NCI-H446 (cell line): ENCODE measurements at places on chromosomes 3 and 15.

- DNase-seq = no peak
Observed at GRCh38 chr3:12965999-12966846, 107.0 kb downstream of the IQSEC1 start.

DNA sequence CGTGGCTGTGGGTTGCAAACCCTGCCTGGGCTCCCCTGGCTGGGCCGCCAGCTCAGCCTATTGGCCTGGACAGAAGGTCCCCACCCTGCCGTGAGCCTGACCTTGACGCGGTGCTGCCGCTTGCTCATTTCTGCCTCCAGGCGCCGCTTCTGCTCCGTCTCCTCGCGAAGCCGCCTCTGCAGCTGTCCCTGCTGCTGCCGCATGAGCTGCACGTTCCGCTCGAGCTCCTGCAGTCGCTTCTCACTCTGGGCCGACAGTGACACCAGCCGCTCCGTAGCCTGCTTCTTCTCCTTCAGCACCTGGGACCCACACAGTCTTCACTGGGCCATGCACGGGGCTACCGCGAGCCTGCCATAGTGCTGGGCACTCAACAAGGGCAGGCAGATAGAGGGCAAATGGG is 21.7 kb downstream of the KIF7 start:
- no peak for DNase-seq

DNA sequence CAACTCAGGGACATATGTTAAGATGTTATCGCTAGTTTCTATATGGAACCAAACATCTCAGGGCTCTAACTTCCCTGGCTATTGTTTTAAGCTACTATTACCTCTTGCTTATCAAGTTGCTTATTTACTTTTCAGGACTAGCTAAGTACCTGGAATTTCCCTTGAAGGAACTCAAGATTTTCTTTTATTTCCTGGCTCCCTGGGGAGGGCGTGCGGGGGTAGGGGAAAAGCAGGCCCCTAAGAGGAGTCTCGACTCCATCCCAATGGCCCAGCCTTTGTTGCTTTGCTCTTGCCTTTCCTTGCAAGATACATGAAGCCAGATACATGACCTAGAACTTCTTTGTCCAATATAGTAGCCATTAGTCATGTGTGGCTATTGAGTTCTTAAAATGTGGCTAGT is 76.9 kb upstream of the STXBP5L start:
- DNase-seq = no peak

DNA sequence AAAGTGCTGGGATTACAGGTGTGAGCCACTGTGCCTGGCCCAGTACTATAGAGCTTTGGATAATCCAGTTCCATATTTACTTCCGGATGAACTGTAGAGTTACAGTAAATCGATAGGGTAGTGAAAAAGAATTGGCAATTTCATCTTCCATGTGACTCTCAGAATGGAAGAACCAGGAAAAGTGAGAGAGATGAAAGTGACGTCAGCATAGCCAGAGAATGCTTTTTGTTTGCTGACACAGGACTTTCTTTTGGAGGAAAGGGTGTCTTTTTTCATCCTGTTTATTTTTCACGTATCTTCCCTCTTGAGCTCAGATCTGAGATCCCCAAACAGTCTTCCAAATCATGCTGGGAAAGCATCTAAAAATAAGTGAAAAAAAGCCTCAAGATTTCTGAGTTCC is 91.2 kb upstream of the KCNAB1 start:
- DNase-seq = no peak

DNA sequence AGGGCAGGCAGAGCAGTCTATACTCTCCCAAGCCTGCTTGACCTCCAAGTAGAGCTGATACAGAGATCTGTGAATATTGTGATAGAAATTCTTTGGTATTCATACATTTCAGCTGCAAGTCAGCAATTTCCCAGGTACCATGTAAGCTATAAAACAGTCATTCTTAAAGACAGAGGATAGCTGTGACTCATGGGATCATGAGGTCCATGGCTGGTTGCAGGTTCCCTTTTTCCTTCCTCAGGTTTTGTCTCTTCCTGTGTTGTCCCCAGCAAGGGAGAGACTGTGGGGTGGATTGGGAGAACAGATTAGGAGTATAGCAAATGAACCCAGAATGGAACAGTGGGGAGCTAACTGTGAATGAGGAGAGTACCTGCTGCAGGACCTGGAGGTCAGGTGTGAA is 5.4 kb upstream of the P4HTM start:
- no peak for DNase-seq

DNA sequence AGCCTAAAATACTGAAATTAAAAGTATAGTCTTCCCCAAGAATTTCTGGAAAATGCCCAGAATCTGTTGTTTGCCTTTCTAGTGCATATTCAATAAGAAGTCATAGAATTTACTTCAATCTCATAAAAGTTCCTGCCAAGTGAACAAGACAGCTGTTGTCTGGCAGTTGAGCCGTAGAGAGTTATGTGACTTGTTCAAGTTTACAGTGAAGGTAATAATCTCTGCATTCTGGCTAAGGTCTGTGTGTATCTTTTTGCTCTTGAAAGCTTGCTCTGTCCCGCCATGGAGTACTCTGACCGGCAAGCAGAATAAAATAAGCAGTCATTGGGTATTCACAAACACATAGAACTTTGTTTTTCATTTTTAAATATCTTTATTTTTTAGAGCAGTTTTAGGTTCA is 77.8 kb downstream of the GHSR start:
- peak; percentile 47 for DNase-seq

DNA sequence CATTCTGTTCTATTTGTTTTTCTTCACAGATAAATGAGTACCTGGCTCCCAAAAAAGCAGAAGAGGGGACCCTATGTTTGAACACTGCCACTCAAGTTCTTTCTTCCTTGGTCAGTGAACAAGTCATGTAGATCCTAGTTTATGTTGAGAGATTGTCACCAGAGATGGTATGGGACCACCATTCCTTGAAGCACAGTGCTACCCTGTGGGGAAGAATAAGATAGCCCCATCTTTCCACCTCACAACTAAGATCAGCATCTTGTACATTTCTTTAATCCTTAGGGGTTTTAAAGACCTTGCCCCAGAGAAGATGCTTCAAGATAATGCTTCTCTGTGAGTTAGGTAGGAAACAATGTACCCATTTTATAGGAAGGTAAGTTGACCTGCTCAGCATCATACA is 233.5 kb upstream of the WNT5A start:
- DNase-seq = no peak

GRCh38 chr15:40354408-40355171 is 3.4 kb upstream of the DISP2 start:
- DNase-seq = peak; percentile 92

- DNase-seq = no peak
Observed at GRCh38 chr15:28918141-28918983, 32.6 kb downstream of the APBA2 start.

DNA sequence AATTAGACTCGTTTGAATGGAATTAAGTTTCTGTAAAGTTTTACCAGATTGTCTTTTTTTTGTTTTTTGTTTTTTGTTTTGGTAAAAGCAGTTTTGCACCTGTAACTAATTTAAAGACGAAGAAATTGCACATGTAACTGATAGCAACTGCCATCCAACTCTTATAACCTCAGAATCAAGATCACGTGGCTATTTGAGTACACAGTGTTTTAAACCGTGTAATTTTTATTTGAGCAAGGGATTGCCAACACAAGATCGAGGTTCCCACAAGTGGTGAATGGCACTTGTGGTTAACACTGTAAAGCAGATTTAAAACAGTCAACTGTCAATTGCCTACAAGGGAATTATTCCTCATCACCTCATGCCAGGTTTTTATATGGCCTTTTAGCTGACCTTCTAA is 67.3 kb downstream of the PPARG start:
- no peak for DNase-seq

DNA sequence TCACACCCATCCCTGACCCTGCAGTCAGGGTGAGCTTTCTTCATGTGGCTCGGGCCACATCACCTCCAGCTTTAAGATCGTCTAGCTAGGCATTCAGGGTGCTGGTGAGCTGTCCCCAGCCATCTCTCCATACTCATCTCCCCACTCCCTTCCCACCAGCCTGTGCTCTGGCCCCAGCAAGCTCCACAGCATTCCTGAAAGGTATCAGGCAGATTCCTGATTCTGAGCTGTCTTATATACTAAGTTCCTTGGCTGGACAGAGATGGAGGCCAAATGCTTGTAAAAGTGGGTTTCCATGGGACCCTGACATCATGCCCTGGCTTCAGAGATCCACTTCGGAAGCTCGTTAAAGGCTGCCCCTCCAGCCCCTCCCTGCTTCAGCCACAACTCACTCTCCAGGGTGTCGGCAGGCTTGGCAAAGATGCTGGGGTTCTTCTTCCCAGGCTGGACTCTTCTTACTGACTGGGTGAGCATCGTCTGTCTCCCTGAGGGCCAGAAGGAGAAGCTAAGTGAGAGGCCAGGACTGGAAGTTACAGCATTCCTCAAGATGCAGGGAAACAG is 3.9 kb downstream of the CILP start:
- DNase-seq = no peak

DNA sequence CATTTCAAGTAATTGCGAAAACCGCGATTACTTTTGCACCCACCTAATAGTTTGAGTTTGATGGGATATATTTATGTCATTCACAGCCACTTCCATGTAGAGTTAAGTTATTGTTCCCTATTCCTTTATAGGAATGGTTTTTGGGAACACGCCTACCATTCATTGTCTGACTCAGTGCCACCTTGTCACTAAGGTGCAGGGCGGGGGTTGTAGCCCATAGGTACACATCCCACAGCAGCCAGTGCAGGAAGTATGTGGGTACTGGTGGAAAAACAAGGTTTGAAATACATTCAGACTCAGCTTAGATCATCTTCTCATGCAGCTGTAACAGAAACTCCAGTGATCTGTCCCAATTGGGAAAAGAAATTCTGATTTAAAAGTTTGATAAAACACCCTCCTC is 48.2 kb upstream of the CFAP161 start:
- DNase-seq = no peak

GRCh38 chr3:52705688-52706686 is at the start of the genes GLT8D1 and SPCS1:
Gene GLT8D1, minus strand, starts transcription at chr3:52705791. Its CDS starts 5,331 bp downstream, at chr3:52700460.
Gene SPCS1, plus strand, starts transcription at chr3:52706106. Its CDS starts 141 bp downstream, at chr3:52706247.
- DNase-seq = peak; percentile 74

DNA sequence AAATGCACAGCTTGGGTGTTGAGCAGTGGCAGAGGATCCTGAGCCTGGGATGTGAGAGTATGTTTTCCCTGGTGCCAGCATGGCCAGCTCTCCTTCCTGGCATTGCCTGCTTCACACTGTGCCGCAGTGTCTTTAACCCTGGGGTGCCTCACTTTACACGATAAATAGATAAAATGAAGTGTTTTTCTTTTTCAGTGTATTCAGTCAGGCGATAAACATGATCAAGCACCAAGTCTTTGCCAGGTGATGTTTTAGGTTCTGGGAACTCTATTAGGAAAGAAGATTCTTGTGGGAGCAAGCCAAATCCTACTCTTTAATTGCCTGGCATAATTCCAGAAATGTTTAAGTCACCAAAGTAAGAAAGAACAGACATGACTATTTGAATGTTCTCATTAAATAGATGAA is 14.0 kb downstream of the ABHD6 start:
- DNase-seq = peak; percentile 35

- no peak for DNase-seq
Observed at GRCh38 chr3:182787302-182788036, 5.8 kb upstream of the ATP11B start.

- DNase-seq = no peak
Observed at GRCh38 chr3:38090453-38090852, 46.5 kb downstream of the ACAA1 start.

- DNase-seq = no peak
Observed at GRCh38 chr3:172192830-172193415, 153.5 kb downstream of the FNDC3B start.

DNA sequence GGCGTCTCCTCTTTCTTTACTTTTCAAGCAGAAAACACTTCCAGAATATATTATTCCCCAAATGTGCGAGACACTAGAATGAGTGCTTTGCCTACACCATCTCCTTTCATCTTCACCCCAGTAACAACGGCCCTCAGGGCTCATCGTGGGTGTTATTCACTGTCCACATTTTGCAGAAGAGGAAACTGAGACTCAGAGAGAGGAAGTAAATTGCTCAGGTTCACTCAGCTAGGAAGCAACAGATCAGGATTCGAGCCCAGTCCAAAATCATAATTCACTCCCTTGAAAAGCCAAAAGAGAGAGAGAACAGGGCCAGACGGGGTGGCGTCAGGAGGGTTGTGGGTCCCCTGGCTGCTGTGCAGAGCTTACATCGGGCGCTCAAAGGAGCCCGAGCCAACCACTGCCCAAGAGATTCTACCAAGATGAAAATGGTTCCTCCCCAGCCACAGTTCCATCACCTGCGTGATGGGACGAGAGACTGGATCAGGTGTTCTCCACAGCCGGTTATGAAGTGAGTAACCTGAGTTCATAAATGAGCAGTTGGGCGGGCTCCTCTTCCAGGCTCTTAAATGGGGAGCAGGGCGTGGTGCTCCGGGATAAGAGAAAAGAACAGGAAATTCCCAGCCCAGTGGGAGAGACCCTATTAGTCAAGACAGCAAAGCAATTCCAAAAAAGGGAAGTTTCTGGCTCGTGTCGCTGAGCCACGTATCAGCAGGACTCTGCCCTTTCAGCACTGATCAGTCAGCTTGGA is 48.6 kb upstream of the FLNB start:
- no peak for DNase-seq

DNA sequence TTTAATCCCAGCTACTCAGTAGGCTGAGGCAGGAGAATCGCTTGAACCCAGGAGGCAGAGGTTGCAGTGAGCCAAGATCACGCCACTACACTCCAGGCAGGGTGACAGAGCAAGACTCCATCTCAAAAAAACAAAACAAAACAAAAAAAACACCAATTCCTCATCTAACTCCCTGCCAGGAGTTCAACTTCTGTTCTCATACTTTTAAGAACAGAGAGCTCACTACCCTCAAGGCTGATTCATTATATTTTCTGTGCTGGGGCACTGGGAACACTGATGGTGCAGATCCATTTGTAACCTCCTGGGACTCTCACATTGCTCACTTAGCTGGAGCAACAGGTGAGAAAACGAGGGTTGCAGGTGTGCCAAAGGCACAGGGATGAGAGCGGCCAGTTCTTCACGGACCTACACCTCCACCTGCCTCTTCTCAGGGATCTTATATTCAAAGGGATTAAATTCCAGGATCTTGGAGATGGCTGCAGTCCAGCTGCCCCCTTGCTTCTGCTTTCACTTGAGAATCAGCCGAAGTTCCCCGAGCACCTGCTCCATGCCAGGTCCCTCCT is 12.3 kb upstream of the CSK start:
- DNase-seq = no peak

DNA sequence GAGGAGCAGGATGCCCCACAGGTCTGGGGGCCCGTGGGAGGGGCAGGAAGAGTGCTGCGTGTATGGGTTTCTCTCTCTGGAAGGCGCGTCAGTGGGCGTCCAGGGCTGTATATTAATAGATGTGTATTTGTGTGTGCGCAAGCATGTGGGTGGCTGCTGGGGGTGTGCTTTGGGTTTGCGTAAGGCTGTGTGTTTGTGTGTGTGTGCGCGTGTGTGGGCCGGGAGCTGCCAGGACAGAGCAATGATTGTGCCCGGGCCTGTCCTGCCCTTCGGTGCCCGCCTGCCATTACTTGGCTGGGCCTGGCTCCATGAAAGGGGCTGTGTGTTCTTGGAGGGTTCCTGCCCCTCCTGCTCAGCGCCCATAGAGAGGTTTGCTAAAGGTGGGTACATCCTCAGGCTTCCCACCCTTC is 16.3 kb downstream of the CSPG4 start:
- DNase-seq = no peak

DNA sequence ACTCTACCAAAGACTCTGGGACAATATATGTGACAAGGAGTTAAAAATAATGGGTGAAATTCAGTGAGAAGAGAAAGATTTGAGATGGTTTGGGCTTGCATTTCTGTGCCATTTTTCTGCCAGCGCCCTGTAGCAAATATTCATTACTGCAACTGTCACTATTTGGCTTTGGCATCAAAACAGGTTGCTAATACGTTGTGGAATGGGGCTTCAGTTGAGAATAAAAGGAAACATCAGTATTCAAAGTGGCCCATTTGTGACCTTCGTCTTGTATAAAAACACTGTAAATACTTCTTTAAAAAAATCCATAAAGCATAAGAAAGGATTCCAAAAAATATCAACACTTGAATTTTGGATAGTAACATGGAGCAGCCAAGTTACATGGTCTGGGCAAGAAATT is 309.2 kb downstream of the ZNF385D start:
- DNase-seq = no peak
